ENCODE measurements at places on chromosomes 16 and 17. TPM values are rescaled to one million over a fixed set of nuclear protein-coding genes. Genes with fewer than 3 reads are reported as not detected.

GRCh38 chr17:40841246-40841645 is 18.8 kb upstream of the KRT10 start:
- H3K27me3 ChIP-seq = no peaks in the 10 kb centered on the region
- H3K36me3 ChIP-seq = no peaks in the 10 kb centered on the region
- H3K27ac ChIP-seq = no peak overlapping the region

DNA sequence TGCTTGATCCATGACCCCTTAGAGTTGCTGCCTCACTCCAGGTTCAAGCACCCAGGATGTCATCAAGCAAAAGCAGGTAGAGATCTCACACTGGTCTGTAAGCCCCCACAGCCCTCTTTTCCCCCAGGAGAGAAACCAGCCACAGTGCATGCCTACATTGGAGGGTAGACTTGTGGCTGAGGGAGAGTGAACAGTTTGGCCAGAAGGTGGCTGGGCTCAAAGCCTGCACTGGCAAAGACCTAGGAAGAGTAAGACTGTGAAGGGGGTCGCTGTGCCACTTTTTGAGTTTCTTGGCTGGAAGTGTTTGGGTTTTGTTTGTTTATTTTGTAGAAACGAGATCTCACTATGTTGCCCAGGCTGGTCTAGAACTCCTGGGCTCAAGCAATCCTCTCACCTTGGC is 28.5 kb downstream of the HOXB1 start:
- peaks cover 9% of the 10 kb centered on the region for H3K4me1 ChIP-seq
- H3K4me3 ChIP-seq = no peak overlapping the region
- DNase-seq = no peak
- H3K36me3 ChIP-seq = no peaks in the 10 kb centered on the region
- H3K27ac ChIP-seq = no peak overlapping the region

GRCh38 chr17:12756786-12757185 is 32.5 kb upstream of the ARHGAP44 start:
- H3K27me3 ChIP-seq = no peaks in the 10 kb centered on the region
- no peak overlapping the region for H3K4me3 ChIP-seq
- DNase-seq = no peak
- no peak overlapping the region for H3K27ac ChIP-seq
- H3K4me1 ChIP-seq = no peaks in the 10 kb centered on the region

DNA sequence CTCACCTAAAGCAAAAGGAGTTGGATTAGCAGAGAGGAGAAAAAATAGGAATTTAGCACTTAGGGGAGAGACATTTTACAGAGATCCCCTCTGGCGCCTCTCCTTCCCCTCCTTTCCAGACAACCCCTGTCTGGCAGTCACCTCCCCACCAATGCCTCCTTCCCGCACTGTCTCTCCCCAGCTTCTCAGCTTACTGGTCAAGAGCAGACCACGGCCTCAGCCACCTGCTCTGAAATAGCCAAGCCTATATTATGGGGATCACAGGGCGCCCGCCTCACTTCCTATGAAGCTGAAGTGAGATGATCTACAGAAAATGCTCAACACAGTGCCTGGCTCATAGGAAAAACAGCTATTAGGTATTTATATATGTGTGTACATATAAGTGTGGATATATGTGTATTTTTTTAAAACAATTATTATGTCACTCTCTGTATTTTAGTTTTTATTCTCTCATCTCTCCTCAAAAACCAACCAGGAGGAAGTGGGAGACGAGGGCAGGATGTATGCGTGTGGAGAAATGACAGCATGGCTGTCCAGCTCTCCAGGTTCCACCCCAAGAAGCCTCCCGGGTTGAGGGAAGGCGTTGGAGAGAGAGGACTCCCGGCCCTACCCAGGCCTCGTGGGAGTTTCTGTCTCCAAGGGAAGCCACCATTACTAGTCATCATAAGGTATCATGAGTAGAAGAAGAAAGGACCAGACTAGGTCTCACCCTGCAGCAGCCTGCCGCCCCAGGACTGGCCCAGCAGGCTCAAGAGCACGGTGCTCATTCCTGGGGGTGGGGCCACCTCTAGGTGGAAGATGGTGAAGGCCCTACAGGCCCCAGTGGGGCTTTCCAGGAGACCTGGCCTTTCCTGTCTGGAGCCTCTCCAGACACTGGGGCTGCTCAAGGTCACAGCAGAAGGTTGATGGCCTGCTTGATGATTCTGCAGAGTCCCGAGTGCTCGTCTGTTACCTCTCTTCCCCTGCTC is 27.2 kb downstream of the MAP3K14 start:
- peaks cover 25% of the 10 kb centered on the region for H3K4me1 ChIP-seq
- H3K27ac ChIP-seq = no peak overlapping the region
- H3K4me3 ChIP-seq = no peak overlapping the region

DNA sequence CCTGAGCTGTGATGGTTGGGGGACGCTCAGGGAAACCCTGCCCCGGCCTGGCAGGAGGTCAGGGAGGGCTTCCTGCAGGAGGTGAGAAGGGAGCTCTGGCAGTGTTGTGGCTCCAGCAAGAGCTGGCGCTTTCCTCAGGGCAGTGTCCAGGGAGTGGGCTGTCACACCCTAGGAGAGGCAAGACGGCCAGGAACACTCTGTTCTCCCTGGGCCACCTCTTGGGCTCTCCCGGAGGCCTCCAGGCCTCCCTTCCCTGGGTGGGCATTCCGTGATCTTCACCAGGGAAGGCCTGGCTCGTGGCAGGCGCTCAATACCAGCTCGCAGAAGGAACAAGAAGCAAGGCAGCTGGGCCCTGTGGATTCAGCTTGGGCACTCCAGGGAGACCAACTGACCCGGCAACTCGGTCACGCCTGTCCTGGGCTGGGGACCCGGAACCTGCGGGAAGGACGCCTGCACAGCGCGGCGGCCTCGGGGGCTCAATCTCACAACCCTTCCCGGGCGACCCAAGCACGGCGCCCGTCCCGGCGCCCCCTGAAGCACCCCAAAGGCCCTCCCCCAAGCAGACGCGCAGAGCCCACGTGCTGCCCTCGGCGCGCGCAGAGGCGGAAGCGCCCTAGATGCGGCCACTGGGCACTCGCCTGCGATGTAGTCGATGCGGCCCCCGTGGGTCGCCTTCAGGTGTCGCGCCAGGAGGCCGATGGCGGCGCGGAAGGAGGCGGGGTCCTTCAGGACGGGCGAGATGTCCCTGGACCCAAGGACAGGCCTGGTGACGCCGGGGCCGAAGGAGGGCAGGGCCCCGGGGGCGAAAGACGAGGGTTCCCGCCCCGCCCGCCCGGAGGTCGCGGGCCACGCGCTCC is 588 bp downstream of the APRT start:
- no peaks in the 10 kb centered on the region for H3K27me3 ChIP-seq
- H3K27ac ChIP-seq = peak overlapping the region; percentile 67
- DNase-seq = peak; percentile 61

Gene ANKRD40CL
- not detected for polyA plus RNA-seq

Gene ZMYND15
- polyA plus RNA-seq = not detected

DNA sequence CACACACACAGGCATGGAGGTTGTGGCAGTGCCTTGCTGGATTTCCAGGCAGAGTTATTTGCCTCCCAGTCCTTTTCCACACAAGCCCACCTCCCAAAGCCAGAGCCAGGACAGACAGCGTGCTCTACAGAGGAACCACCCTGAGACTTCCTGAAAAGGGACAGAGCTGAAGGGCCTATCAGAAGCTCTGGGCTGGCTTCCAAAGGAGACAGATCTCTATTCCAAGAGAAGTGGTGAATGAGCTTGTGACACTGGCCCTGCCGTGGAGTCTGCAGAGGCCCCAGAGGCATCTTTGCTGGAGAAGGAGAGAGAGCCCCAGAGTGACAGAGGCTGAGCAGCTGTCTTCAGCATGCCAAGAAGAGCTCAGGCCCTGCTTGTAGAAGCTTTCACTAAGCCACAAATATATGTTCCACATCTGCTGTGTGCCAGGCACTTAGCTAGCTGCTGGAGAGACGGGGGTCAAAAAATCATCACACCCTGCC is 8.3 kb upstream of the LPCAT2 start:
- no peaks in the 10 kb centered on the region for H3K36me3 ChIP-seq
- H3K4me1 ChIP-seq = peaks cover 6% of the 10 kb centered on the region
- no peak overlapping the region for H3K27ac ChIP-seq
- no peaks in the 10 kb centered on the region for H3K27me3 ChIP-seq

All from CD4-positive, alpha-beta memory T cell (primary cell).